Thoracic aorta (tissue), 2 donors: ENCODE measurements at places on chromosomes 11 and 22. TPM values are rescaled to one million over a fixed set of nuclear protein-coding genes. Genes with fewer than 3 reads are reported as not detected.

POU2AF2 gene
- not detected for total RNA-seq

- no peak for DNase-seq
Measured at GRCh38 chr11:73566977-73567755, 30.7 kb downstream of the FAM168A start.

DNA sequence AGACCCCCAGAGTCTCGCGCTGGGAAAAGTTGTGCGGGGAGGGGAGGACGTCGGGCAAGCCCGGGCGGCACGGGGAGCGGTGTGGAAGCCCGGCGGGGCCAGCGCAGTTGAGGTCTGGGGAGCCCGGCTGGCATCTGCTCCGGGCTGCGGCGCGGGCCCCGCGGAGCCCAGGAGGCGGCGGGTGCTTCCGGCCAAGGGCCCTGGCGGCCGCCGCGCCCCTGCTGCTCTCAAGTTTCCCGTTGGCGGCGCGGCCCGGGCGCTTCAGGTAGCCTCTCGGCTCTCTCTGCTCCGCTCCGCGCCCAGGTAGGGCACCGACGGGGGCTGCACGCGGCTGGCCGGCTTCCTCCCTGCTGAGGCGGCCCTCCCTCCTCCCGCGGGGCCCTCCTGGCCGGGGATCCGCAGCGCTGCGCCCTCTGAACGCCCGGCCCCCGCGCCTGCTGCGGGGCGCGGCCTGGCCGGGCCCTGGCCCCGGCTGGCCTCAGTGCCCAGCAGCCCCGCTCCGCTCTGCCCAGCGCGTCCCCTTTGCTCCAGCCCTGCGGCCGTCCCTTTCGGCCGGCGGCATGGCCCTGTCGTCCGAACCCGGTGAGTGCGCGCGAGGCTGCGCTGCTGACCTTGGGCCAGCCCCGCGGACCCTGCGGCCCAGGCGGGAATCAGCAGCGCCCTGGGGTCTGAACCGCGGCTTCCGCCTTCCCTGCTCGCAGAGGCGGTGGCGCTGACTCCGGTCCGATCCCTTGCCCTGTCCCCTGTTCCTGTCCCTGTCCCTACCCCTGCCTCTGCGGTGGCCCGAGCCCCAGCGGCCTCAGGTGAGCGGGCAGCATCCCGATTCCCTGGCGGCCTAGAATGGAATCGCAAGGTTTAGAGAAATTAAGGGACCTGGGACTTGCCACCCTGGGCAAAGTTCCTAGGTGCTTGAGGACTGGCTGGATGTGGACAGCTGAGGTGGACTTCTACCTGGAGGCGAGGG, 4.3 kb upstream of the AMPD3 start:
- DNase-seq = no peak

- DNase-seq = no peak
Measured at GRCh38 chr22:33678523-33678922, 241.8 kb downstream of the LARGE1 start.

GRCh38 chr11:94676814-94677213, 91.3 kb upstream of the AMOTL1 start:
- DNase-seq = no peak

- no peak for DNase-seq
Measured at GRCh38 chr11:130070846-130071200, 1.1 kb downstream of the APLP2 start.

DNA sequence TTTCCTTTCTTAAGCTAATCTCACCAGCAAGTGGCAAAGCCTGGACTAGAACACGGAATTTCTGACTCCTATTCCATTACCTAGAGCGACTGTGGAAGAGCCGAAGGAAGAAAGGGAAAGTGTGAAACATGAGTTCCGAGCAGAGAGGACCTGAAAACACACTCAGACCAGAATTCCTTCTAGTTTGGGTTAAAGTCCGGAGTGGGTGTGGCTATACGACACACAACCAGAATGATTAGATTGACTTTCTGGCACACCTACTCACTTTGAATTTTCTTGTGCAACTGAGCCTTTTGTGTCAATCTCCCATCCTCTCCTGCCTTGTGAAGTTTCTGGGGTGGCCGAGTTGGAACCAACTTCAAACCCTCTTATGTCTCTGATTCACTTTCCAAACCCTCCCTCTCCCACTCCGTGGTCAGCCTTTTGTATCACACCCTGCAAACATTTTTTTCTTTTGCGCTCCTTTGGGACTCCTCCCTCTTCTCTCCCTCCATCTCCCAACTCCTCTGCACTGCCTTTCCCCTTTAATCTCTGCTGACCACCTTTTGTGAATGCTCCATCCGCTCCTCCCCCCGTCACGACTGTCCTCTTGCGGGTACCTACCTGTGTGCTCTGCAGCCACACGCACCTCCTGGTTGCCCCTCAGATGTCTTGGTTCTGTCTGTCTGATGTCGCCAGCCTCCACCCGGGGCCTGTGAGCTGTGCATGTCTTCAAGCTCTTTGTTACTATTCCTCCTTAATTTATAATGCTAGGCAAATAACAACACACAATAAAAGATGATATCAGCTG, 86.3 kb upstream of the BLID start:
- no peak for DNase-seq
